Spinal cord (tissue), 10 donors: ENCODE measurements at places on chromosomes 1 and 21.

DNA sequence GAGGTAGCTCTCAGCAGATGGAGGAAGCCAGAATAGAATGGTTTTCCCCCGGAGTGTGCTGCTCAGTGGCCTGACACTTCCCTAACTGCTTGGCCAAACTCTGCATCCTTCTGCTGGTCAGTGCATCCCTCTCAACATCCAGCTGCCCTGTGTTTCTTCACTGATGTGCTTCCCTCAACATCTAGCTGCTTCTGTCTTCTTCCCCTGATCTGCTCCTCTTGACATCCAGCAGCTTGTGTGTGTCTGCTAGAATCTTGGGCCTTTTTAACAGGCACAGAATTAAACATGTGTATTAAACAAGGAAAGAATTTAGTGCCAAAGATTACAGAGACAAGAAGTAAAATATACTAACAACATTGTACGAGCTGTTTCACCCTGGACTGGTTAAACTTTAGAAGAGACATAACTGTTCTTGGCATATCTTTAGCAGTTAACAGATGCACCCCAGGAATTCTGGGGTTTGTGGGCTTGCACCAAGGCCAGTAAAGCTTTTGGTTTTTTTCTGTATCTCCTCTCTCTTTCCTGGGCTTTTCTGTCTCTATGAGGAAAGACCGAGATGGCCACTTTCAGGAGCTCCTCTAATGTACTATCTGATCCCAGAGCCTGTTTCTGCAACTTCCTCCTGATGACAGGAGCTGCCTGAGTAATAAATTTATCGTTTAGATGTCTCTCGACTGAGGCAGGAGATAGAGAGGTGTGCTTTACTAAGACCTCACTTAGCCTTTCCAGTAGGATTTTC is 34.8 kb upstream of the HSD3B1 start:
- H3K4me3 ChIP-seq = no peak overlapping the region
- H3K36me3 ChIP-seq = no peaks in the 10 kb centered on the region
- DNase-seq = no peak
- H3K4me1 ChIP-seq = no peaks in the 10 kb centered on the region
- H3K27ac ChIP-seq = no peak overlapping the region

- H3K4me3 ChIP-seq = no peak overlapping the region
- H3K4me1 ChIP-seq = no peaks in the 10 kb centered on the region
- DNase-seq = no peak
- H3K36me3 ChIP-seq = no peaks in the 10 kb centered on the region
- no peak overlapping the region for H3K27ac ChIP-seq
These were observed 26.5 kb upstream of the RPL11 start for GRCh38 chr1:23664837-23665795.

GRCh38 chr1:157996433-157996832 is 3.0 kb downstream of the KIRREL1 start:
- no peaks in the 10 kb centered on the region for H3K27me3 ChIP-seq
- H3K4me1 ChIP-seq = peaks cover 47% of the 10 kb centered on the region
- H3K27ac ChIP-seq = peak overlapping the region; percentile 89
- DNase-seq = no peak

DNA sequence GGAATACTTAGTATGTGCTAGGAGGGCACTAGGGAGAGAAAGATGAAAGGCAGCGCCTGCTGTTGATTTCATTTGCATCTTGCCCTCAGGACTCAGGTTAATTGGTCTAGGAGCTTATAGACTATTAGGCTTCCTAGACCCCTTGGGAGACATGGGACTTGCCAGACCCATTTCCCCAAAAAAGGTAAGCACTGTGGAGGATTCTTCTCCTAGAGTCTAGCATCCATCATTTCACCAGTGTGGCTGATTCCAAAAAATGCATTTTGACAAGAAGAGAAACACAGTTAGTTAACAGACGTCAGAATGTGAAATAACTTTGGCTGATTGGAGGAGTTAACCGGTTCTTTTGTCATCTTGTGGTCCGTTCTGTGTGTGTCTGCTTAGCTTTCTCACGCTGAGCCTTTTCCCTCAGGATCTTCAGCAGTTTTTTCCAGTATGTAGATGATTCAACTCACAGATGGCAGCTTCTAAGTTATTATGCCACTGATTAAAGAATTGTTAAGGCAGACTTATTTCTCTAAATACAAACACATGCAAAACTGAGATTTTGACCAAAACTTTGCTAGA is 108.8 kb downstream of the KIF26B start:
- no peak overlapping the region for H3K4me3 ChIP-seq
- no peak overlapping the region for H3K27ac ChIP-seq
- H3K36me3 ChIP-seq = no peaks in the 10 kb centered on the region
- no peak for DNase-seq
- no peaks in the 10 kb centered on the region for H3K27me3 ChIP-seq
- no peaks in the 10 kb centered on the region for H3K4me1 ChIP-seq

DNA sequence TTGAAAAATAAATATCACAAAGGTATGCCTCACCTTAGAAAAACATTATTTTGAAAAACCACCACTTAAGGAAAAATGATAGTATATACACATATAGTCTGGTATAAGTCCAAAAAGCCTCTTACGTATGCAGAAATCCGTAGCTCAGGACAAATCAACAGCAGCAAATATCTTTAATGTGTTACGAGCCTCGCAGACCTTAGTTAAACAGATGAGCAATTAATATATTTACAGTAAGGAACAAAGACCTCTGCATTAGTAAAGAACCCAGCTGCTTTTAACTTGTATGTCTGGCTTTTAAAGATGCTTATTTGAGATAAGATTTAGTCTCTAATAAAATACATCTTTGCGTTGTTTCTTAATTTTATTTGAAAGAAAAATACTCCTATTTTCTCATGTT is 79.9 kb upstream of the CHRM3 start:
- H3K36me3 ChIP-seq = no peaks in the 10 kb centered on the region
- no peak overlapping the region for H3K27ac ChIP-seq
- H3K27me3 ChIP-seq = no peaks in the 10 kb centered on the region
- DNase-seq = no peak

GRCh38 chr1:229940684-229941083 is 126.4 kb upstream of the GALNT2 start:
- no peak overlapping the region for H3K4me3 ChIP-seq
- no peaks in the 10 kb centered on the region for H3K4me1 ChIP-seq
- H3K27me3 ChIP-seq = no peaks in the 10 kb centered on the region

DNA sequence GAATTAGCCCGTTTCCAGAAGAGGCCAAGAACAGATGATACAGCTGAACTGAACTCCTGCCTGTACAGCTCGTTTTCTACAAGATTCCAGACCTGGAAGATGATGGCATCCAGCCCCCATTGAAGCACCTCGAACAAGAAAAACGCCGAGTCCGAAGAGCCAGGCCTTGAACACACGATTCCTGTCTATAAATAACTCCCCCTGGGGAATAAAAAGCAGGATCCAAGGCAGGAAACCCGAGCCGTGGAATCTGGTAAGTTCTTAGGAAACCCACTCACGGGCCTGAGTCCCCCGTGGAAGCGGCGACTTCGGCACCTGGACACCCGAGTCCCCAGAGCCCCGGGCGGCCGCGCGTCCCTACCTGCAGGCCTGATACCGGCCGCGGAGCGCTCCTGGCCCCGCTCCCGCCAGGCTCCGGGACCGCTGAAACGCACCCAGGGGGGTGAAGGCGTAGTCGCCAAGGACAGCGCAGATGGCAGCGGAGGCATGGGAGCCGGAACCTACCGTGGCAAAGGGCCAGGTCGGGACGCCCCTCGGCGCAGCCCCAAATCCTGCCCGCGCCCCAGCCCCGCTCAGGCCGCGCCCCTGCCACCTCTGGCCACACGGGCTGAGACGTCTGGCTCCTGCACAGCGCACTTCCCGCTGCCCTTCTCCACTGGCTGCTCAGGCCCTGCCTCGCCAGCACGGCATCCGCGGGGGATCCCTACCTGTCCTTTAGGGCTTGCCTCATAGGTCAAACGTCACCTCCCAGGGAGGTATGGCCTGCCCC is 14.0 kb upstream of the HLCS start:
- H3K27me3 ChIP-seq = peaks cover 2% of the 10 kb centered on the region
- no peak for DNase-seq
- no peak overlapping the region for H3K4me3 ChIP-seq
- no peak overlapping the region for H3K27ac ChIP-seq
- no peaks in the 10 kb centered on the region for H3K36me3 ChIP-seq

DNA sequence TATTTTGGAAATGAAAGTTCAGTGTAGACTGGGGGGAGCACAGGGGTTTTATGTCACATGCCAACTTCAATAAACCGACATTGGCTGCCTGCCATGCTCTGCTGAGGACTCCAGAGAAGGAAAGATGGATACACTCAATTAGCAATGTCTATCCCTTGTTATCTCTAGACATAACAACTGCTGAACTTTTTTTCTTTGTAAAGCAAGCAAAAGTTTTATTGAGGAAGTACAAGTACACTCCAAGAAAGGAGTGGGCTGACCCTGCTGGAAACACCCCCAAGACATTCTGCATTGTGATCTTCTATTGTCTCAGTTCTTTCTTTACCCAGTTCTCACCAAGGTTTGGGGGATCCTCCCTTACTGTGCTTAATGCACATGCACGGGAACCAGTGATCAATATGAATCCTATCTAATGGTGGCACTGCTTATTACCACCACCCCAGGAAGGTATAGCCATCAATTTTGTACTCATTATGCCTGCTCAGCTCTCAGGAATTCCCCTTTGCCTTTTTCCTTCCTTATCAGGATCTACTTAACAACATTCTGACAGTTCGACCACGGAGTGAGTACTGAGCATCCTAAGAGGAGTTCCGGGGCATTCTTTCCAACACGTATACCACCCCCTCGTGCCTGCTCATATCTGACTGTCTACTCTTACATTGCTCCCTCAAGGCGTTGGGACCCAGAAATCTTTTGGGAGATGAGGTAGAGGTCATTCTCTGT is 28.7 kb downstream of the SYNJ1 start:
- H3K27ac ChIP-seq = no peak overlapping the region
- peaks cover 2% of the 10 kb centered on the region for H3K36me3 ChIP-seq
- H3K4me1 ChIP-seq = no peaks in the 10 kb centered on the region
- no peak for DNase-seq

GRCh38 chr1:100989306-100990077 is 36.1 kb downstream of the DPH5 start:
- no peaks in the 10 kb centered on the region for H3K4me1 ChIP-seq
- H3K36me3 ChIP-seq = peaks cover 5% of the 10 kb centered on the region
- no peak overlapping the region for H3K27ac ChIP-seq
- no peaks in the 10 kb centered on the region for H3K27me3 ChIP-seq
- H3K4me3 ChIP-seq = no peak overlapping the region

DNA sequence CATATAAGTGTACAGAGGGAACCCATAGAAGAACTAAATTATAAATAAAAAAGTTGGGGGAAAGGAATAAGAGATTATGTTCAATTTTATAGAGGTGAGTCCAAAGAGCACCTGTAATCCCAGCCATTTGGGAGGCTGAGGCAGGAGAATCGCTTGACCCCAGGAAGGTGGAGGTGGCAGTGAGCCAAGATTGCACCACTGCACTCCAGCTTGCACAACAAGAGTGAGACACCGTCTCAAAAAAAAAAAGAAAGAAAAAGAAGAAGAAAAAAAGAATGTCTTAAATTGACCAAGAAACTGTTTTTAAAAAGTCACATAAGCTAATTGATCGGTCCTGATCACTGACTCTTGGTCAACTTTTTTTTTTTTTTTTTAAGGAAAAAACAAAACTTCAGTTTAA is 19.1 kb upstream of the ATF3 start:
- H3K4me3 ChIP-seq = no peak overlapping the region
- no peaks in the 10 kb centered on the region for H3K36me3 ChIP-seq
